ENCODE measurements at places on chromosomes 7 and 10.

- no peak for DNase-seq
Measured at GRCh38 chr7:70520611-70521010, 611.3 kb upstream of the GALNT17 start.

- no peak for DNase-seq
Measured at GRCh38 chr10:64142395-64142794, 621.2 kb downstream of the REEP3 start.

DNA sequence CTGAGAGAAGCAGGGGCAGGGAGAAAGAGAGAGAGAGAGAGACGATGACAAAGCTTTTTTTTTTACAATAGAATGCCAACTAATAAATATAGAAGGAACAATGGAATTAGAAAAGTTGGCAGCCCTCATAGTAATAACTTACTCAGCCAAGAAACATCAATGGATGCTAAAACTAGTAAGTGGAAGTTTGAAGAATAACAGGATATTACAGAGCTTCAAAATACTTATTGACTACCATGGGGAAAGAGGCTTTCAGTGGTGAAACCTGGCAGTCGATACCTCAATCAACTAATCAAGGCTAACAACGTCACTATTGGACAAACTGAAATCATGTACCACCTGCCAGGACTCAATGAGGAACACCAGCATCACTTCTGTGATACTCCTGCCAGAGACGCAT, 100.5 kb upstream of the LRRC4 start:
- no peak for DNase-seq

- peak; percentile 83 for DNase-seq
Measured at GRCh38 chr10:102450374-102451104, 804 bp downstream of the C10orf95 start.

All from activated CD4-positive, alpha-beta T cell treated with anti-CD3 and anti-CD28 coated beads for 1 hour (primary cell).